Fibroblast of skin of right quadriceps (primary cell): ENCODE measurements at places on chromosomes 5 and 9.

DNA sequence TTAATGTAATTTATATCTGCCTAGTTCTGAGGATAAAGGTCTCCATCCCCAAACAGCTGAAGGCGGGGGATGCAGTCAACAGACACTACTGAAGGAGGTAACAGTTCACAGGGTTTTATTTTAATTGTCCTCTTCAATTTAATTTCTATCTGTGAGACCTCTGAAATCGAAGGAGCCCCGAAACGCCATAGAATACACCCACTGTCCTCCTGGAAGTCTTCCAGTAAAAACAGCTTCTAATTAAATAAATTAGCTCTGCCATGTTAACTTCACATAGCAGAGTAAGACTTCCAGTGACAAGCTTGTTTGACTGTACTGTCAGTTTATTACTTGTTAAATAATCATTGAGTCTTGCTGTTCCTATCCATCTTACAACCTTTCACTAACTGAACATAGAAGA is 193.5 kb downstream of the SEC61B start:
- DNase-seq: no peak

- no peak for DNase-seq
Observed at GRCh38 chr5:17614872-17615605, 4.8 kb downstream of the TAF11L12 start.

- DNase-seq: no peak
Observed at GRCh38 chr5:132763181-132764036, 13.6 kb downstream of the SEPTIN8 start.

DNA sequence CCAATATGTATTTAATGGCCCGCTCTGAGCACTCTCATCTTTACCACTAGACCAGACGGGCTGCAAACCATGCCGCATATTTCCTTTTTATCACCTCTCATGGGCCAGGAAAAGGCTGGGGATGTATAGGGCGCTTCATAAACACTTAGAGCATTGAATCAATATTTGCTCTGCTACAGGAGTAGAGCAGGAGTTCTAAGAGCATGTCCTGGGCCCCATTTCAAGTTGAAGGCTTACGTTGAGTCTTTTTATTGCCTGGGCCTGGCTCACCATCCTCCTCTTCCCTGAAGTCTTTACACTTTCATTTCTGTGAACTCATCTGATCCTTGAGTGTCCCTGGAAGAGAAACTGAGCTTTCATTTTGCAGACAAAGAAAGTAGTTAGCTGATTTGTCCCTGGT is 112.4 kb downstream of the FSTL4 start:
- DNase-seq: no peak

DNA sequence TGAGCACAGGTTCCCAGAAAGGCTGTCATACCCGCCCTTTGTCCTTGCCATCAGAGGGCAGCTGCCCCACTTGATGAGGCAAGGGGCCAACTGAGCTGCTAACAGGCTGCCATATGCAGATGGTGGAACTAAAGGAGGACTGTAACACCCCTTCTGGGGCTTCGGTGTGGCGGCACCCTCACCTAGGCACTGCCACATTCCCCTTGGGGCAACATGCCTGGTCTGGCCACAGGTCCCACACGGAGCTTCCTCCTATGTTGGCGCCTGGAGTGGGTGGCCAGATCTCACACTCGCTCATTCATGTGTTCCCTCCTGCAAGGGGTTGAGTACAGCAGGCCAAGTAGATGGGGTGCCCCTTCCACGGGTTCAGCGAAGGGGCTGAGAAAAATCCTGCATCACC is 777.4 kb upstream of the CHD1 start:
- DNase-seq: no peak

DNA sequence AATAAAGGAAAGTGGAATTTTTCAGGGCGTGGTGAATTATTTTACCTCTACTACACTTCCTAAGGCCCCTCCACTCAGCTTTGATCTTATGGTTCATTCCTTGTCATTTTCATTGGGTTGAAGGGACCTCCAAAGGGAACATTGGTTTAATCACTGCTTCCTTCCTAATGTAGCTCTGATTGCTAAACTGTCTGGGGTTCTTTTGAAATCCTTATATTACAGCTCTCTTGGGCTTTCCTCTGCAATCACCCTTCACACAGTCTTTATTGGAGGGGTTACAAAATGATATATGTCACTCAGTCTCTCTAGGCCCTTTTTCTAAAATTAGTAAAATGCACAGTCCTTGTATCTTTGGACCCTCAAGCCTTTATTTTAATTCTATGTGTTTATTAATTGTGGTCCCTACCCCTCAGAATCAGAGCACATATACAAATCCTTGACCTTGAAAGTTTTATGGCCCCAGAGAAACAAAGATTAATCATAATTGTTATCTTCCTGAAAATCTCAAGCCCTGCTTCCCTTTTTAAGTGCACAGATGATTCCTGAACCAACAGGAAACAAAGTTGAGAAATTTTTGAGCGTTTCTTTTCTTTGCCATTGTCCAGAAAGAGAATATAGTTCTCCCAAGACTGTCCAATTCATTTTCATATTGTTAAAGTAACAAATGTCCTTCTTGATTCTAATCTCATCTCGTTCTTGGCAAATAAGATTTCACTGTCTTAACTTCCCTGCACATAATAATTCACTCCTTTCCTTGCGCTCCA is 330.0 kb downstream of the ARRDC3 start:
- DNase-seq: no peak

- DNase-seq: no peak
Observed at GRCh38 chr5:117357886-117358285, 783.3 kb upstream of the SEMA6A start.

DNA sequence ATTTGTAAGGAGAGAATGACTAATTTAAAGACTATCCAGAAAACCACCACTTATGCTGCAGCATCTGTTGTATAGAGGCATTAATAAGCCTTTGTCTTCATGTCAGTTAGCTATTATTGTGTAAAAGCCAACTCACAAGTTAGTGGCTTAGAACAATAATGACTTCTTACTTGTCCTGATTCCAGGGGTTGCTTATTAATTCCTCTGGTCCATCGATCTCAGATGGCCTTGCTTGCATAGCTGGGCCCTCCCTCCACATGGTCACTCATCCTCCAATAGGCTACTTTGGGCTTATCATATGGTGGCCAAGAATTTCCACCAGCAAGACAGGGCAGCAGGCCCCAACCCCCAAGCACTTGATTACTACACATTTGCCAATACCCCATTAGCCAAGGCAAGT is 44.5 kb upstream of the STK32A start:
- DNase-seq: no peak

DNA sequence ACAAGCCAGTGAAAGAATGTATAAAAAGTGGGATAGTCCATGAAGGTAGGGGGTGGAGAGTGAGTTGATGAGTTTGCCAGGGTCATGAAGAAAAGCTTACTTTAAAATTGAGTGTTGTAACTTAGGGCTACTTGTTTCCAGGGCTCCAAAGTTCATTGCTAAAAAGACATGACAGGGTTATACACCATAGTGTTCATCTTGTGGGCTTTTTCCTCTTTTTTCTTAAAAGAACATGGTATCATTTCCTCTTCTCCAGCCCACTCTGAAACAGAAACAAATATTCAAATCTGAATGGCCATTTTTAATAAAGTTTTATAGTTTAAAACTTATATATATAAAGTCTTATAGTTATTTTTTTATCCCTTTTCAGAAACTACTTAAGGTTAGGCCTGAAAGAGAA is 115.7 kb upstream of the SMC2 start:
- DNase-seq: no peak

DNA sequence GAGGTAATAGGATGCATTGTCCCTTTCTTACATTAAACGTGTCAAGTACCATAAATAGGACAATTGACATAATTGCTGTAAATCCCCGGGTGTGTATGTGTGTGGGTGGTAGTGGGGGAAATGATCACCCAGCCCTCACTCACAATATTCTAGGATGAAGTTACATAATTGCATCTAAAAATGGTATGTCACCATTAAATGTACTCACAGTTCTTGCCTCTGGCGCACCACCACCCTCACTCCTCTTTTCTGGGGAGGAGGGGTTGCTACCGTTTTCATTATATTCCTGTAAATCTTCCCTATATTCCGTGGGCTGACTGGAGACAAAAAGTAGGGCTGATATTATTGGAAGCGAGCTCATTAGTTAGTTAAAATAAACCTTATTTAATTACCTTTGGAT is 563.8 kb downstream of the TLR4 start:
- no peak for DNase-seq

GRCh38 chr5:109053995-109054417 is 306.3 kb downstream of the FER start:
- peak; percentile 91 for DNase-seq

DNA sequence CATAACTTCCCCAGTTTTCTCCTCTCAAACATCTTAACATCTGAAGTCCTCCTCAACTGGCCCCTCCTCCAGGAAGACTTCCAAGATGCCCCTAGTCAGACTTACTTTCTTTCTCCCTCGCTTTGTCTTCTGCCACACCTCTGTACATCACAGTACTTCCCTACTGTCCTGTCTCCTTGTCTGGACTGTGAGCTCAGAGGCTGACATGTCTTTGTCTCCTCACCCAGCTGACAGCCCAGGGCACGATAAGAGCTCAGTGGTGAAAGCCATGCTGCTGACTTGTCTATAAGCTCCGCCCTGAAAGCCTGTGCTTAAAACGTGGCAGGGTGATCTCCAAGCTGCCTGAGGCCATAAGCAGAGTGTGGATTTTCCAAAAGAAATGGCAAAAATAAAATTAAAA is 33.0 kb upstream of the SLC25A51 start:
- peak; percentile 76 for DNase-seq

- no peak for DNase-seq
Observed at GRCh38 chr5:101260857-101261256, 357.8 kb upstream of the ST8SIA4 start.

- DNase-seq: no peak
Observed at GRCh38 chr9:93315118-93315517, 131.2 kb downstream of the WNK2 start.

DNA sequence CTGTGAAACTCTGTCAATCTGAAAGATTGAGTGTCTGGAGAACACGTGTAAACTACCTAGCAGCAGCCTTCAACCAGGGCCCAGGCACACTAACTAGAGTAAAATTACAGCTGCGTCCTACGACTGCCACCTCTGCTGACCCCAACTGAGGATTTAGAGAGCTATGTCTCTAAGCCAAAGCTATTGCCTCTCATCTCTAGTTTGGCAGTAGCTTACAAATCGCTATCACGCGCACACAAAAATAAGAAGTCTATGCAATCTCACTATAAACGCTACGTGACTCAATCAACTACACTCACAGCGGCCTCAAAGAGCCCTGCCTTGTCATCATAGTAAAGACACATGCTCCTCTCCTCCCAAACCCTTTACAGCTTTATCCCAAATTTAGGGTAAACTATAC is 8.7 kb downstream of the PPP6C start:
- no peak for DNase-seq
